Stimulated activated CD4-positive, alpha-beta T cell treated with anti-CD3 and anti-CD28 coated beads, Interleukin-2, amount 100 ng/mL, for 24 hours (primary cell): ENCODE measurements at places on chromosomes 11 and 22.
A peak's percentile ranks its signal among the peaks of the same experiment; 100 is the strongest.

DNA sequence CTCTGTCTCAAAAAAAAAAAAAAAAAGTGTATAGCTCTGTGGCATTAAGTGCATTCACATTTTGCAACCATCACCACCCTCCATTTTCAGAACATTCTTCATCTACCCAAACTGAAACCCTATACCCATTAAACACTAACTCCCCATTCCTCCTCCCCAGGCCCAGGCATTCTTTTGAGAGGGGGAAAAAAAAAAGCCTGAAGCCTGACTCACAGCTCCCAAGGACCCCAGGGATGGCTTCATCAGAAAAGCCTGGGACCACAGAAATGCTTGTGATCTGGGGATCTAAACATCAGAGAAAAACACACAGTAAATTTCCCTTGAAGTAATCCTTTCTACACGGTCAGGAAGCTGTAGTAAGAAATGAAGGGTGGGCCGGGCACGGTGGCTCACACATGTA, 10.7 kb upstream of the GTSE1 start:
- no peak for DNase-seq

GRCh38 chr11:103862802-103863174, 173.7 kb upstream of the DDI1 start:
- DNase-seq: no peak

GRCh38 chr11:86740628-86741483, 59.5 kb upstream of the PRSS23 start:
- no peak for DNase-seq

DNA sequence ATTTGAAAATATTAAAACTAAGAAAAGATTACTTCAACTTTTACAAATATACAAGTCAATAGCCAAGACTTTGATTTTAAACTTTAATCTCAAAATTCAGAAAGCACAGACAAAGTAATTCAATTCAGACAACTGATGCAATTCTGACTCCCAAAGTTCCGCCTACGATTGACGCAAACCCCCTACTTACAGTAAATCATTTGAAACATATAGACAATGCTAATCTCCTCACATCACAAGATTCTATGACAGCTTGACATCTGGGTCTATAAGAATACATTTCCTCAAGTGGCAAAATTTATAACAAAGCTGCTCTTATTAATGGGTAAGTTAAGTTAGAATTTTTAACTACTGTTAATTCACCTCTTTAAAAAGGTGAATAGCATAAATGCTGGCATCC, 75.2 kb downstream of the GUCY1A2 start:
- DNase-seq: no peak

DNA sequence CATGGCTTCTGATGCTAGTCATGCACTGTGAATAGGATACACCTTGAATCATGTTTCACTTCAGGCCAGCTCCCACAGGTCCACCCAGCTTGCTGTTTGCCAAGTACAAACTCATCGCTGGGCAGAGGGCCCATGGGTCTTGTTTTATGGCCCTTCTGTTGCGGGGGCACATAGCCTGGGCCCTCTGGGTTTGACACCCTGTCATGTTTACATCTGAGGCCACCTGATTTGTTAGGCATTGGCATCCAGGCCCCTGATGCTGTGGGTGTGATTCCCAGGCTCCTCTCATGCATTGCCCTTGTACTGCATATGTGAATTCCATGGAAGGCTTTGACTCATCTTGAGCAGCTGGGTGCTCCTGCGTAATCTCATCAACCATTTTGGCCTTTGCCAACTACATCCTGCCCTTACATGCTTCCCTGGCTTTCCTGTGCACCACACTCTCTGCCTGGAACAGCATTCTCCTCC, 32.6 kb downstream of the PPFIBP2 start:
- DNase-seq: no peak

DNA sequence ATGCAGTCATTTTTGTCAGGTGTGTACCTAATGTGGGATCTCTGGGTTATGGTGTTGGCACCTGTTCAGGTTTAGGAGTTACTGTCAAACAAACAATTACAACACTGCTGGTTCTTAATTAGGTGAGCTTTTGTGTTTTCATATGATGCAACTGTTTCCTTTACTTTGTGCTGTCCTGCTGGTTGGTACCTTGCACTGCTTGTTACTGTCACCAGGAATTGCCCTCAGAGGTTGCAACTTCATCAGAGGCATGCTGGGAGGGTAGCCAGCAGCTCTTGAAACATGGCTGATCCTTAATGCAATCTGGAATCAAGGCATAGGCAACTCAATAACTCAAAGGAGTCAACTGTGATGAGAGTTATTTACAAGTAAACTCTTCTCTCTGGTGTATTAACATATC, 400.3 kb downstream of the MIAT start:
- DNase-seq: no peak

- no peak for DNase-seq
These were observed 5.6 kb downstream of the SHANK3 start for GRCh38 chr22:50678218-50678650.

GRCh38 chr11:128422576-128423370, 164.6 kb downstream of the ETS1 start:
- peak; percentile 93 for DNase-seq

GRCh38 chr22:28017859-28018258, 98.8 kb upstream of the PITPNB start:
- DNase-seq: no peak

DNA sequence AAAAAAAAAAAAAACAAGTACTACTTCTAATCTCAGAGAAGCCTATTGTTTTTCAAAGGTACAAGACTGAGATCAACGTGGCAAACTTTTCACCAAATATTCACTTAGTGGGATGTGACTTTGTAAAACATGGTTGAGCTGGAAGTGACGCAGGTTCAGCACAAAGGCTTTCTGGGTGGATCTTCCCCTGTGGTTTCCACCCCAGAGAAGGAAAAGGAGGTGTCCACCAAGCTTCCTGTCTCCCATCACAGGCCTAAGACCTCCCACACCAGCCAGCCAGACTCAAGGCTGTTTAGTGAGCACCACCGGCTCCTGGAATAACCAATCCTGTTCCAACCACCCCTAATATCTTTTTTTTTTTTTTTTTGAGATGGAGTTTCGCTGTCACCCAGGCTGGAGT, 5.7 kb downstream of the TMEM184B start:
- peak; percentile 31 for DNase-seq

GRCh38 chr11:43989162-43989981, 46.9 kb downstream of the C11orf96 start:
- no peak for DNase-seq

DNA sequence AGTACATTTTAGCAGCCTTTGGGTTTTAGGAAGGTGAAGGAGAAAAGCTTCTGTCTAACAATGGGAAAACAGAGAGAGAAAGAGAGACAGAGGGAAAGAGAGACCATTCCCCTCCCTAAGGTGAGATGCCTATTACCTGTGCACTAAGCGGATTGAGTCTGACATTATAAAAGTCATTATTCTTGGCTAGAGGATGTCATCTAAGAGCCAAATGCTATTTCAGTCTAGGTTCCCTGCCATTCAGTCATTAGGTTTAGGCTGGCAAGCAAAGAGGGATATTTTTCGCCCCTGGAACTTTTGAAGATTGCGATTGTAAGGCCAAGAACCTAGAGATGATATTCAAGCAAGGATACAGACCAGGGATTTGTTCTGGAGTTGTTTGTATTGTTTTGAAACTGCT, 7.2 kb downstream of the BLID start:
- DNase-seq: no peak

DNA sequence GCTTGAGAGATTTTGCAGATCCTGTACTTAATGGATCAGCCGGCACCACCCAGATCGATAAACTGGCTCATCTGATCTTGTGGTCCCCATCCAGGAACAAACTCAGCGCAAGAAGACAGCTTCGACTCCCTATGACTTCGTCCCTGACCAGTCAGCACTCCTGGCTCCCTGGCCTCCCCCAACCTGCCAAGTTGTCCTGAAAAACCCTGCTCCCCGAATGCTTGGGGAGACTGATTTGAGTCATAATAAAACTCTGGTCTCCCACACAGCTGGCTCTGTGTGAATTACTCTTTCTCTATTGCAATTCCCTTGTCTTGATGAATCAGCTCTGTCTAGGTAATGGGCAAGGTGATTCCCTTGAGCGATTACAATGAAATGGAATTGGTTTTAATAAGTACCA, 29.5 kb downstream of the OR2AG2 start:
- peak; percentile 49 for DNase-seq

- DNase-seq: no peak
These were observed 14.0 kb downstream of the FJX1 start for GRCh38 chr11:35632301-35632700.

- DNase-seq: no peak
These were observed 303.7 kb downstream of the TTC28 start for GRCh38 chr22:28375761-28376534.

- DNase-seq: no peak
These were observed 50.7 kb downstream of the PRR5L start for GRCh38 chr11:36346562-36347383.

DNA sequence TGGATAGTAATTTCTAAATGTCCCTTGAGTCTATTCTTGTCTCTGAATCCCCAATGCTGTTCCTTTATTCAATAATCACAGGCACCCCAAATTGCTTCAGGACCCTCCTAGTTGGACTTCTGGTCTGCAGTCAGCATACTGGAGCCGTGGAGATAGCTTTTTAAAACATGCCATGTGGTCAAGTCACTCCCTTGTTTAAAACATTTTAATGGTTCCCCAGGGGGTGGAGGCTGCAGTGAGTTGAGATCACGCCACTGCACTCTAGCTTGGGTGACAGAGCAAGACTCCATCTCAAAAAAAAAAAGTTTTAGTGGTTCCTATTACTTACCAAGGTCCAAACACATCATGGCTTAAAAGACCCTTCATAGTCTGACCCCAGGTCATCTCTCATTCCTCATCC, 220.3 kb downstream of the ADAMTS15 start:
- no peak for DNase-seq

GRCh38 chr22:43811777-43812148, 342 bp downstream of the EFCAB6 start:
- no peak for DNase-seq
